ENCODE measurements at places on chromosomes 6 and 20. TPM values are rescaled to one million over a fixed set of nuclear protein-coding genes. Genes with fewer than 3 reads are reported as not detected.
A peak's percentile ranks its signal among the peaks of the same experiment; 100 is the strongest.

Gene GPR6
- 0.05 TPM for polyA plus RNA-seq

GRCh38 chr6:75502884-75503283, 9.3 kb upstream of the FILIP1 start:
- DNase-seq = no peak
- no peaks in the 10 kb centered on the region for H3K4me1 ChIP-seq
- no peaks in the 10 kb centered on the region for H3K27me3 ChIP-seq
- H3K27ac ChIP-seq = no peak overlapping the region
- H3K4me3 ChIP-seq = no peak overlapping the region

DNA sequence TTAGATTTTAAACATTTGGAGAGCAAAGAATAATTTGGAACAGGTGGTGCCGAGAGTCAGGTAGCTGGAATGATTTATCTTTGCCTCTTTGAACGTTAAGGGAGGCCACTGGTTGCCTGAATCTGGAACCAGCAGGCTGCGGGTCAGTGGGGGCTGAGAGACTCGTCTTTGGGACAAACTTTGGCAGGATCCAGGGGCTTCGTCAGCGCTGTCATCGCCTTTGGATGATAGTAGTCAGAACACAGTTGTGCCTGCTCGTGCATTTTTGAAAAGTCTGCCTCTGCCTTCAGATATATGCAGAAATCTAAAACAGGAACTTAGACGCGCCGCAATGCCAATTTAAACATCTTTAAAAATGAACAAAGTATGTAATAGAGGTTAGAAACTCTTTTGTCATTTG, 5.0 kb downstream of the EYA2 start:
- H3K4me3 ChIP-seq = peak overlapping the region; percentile 0
- H3K27me3 ChIP-seq = peaks cover 14% of the 10 kb centered on the region
- no peaks in the 10 kb centered on the region for H3K4me1 ChIP-seq
- no peak for DNase-seq
- peak overlapping the region; percentile 46 for H3K27ac ChIP-seq

GRCh38 chr6:11270030-11271027, 37.9 kb upstream of the NEDD9 start:
- no peak overlapping the region for H3K4me3 ChIP-seq
- H3K36me3 ChIP-seq = peaks cover 3% of the 10 kb centered on the region
- H3K27ac ChIP-seq = no peak overlapping the region
- no peak for DNase-seq
- H3K27me3 ChIP-seq = no peaks in the 10 kb centered on the region
- H3K4me1 ChIP-seq = peaks cover 9% of the 10 kb centered on the region

- H3K27ac ChIP-seq = no peak overlapping the region
- DNase-seq = no peak
- H3K36me3 ChIP-seq = no peaks in the 10 kb centered on the region
- H3K27me3 ChIP-seq = peaks cover 66% of the 10 kb centered on the region
- peaks cover 10% of the 10 kb centered on the region for H3K4me1 ChIP-seq
These were observed 6.4 kb upstream of the ZBTB46 start for GRCh38 chr20:63837479-63837878.

- H3K36me3 ChIP-seq = no peaks in the 10 kb centered on the region
- DNase-seq = no peak
- no peak overlapping the region for H3K4me3 ChIP-seq
- H3K4me1 ChIP-seq = no peaks in the 10 kb centered on the region
- H3K27me3 ChIP-seq = no peaks in the 10 kb centered on the region
- no peak overlapping the region for H3K27ac ChIP-seq
These were observed 1044.6 kb upstream of the GJE1 start for GRCh38 chr6:141088171-141088570.

DNA sequence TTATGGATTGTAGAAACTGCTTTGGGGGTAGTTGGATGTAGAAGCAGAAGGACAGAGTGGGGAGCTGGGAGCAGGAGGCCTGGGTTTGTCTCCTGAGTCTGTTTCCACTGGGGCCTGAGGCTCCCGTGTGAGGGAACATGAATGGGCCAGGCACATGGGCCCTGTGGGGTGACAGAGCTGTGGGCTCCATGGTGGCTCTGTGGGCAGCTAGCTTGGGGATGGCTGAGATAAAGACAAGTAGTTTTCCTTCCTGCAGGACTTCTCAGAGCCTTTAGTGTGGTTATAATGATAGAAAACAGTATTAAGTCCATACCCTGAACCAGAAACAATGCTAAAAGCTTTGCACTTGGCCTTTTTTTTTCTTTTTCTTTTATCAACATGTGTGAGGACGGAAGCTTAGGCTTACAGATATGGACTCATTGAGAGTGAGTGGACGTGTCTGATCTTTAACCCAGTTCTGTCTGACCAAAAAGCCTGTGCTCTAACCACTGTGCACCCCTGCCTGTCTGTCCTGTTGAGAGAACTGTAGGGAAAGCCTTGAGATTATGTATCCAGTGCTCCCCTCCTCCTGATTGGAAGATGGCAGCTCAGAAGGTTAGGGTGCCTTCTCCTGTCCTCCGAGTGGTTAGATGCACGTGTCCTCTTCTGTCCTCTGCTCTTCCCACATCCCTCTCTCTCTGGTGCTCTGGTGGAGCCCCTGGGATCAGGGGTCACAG, 98.3 kb downstream of the CDH26 start:
- no peak for DNase-seq
- peak overlapping the region; percentile 97 for H3K27ac ChIP-seq
- H3K4me1 ChIP-seq = peaks cover 40% of the 10 kb centered on the region
- H3K4me3 ChIP-seq = peak overlapping the region; percentile 40

DNA sequence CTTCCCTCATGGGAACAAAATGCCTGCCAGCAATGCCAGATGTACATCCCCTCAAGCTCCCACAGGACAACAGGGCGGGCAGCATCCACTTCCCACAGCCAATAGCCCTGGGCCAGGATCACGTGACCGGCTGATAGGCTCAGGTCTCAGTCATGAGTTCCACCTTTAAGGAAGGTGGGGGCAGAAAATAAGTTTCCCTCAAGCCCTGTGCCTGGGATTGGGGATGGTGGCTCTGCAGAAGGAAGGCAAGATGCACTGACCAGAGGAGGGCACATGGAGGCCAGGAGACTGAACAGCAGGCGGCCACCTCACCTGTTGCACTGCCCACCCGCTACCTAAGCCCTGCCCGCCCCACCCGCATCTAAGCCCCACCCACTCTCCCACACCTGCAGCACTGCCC, 149.1 kb downstream of the BMP7 start:
- H3K27ac ChIP-seq = no peak overlapping the region
- H3K36me3 ChIP-seq = no peaks in the 10 kb centered on the region
- no peaks in the 10 kb centered on the region for H3K4me1 ChIP-seq
- DNase-seq = no peak
- no peaks in the 10 kb centered on the region for H3K27me3 ChIP-seq

- no peak for DNase-seq
- H3K27me3 ChIP-seq = no peaks in the 10 kb centered on the region
- no peak overlapping the region for H3K4me3 ChIP-seq
These were observed 7.2 kb downstream of the CST7 start for GRCh38 chr20:24956001-24956841.

DNA sequence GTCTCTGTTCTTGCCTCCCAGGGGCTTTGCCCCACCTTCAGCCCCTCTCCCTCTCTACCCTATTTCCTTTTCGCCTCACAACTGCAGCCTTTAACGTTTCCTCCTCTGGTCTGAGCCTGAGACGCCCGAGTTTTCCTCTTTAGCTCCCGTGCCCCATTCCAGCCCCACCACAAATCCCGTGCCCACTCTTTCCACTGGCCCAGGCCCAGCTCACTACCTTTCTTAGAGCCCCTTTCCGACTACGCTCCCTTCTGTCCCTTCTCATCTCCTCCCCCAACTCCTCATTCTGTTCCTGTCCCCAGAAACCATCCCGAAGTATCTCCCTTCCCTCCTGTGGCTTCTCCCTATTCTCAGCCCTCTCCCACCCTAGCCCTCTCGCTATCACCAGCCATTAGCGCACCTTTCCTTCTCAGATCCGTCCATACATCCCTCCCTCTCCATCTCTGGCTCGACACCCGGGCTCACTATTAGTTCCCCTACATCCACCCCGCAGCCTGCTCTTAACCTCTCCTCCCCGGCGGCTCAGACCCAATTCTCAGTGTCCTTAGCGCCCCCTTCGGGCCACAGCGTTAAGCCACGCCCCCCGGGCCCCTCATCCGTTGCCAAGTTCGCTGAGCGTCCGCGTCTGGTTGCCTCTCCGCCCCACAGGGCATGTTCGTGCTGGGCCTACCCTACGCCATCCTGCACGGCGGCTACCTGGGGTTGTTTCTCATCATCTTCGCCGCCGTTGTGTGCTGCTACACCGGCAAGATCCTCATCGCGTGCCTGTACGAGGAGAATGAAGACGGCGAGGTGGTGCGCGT, 2.7 kb downstream of the SLC32A1 start:
- H3K27ac ChIP-seq = no peak overlapping the region
- H3K27me3 ChIP-seq = peaks cover 100% of the 10 kb centered on the region
- peak overlapping the region; percentile 15 for H3K4me3 ChIP-seq
- H3K4me1 ChIP-seq = peaks cover 53% of the 10 kb centered on the region

DNA sequence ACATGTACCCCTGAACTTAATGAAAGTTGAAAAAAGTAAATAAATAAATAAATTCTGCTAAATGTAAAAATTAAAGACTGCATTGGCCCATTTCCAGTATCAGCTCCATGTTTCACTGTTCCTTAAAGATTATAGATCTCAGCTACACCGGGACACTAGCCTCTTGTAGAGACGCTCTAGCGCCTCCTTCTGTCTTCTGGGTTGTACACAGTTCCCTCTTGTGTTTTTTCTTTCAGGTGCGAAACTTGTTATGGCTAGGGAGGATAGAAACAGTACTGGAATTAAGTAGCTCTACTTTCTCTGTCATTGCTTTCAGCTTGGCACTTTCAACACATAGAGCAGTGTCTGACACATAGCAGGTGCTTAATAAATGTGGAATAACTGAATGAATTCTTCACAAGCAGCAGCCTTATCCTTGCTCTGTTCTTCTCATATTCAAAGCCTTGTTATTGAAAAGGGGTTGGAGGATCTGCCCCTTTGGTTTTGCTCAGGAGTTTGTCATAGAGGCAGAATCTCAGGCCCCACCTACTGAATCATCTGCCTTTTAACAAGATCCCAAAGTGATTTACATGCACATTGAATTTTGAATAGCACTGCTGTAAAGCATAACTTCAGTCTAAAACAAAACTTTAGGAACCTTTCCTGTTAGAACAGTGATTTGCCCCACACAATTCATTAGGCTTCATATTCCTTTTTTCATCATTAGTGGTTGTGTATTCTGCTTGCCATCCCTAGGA, 92.3 kb downstream of the FIG4 start:
- H3K27ac ChIP-seq = no peak overlapping the region

DNA sequence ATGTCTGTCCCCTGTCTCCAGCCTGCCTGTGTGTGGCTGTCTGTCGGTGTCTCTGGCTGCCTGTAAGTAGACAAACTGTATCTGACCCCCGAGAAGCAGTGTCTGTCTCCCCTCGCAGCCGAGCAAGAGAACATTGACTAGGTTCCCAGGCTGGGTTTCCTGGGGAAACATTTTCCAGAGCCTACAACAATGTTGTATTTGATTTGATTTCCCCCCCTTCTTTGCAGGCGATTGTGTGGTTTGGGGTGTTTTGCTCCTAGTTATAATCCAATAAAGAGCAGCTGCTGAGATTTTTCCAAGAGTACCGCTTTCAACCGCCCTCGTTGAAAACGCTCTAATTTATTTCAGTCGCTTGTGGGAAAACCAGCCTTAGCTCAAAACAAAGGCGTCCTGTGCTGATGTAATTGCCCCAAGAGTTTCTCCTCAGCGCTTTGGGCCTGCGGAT, 92.6 kb downstream of the CDC5L start:
- H3K4me1 ChIP-seq = peaks cover 2% of the 10 kb centered on the region
- no peak overlapping the region for H3K4me3 ChIP-seq
- H3K27ac ChIP-seq = no peak overlapping the region
- no peak for DNase-seq
- no peaks in the 10 kb centered on the region for H3K36me3 ChIP-seq
- H3K27me3 ChIP-seq = no peaks in the 10 kb centered on the region

DNA sequence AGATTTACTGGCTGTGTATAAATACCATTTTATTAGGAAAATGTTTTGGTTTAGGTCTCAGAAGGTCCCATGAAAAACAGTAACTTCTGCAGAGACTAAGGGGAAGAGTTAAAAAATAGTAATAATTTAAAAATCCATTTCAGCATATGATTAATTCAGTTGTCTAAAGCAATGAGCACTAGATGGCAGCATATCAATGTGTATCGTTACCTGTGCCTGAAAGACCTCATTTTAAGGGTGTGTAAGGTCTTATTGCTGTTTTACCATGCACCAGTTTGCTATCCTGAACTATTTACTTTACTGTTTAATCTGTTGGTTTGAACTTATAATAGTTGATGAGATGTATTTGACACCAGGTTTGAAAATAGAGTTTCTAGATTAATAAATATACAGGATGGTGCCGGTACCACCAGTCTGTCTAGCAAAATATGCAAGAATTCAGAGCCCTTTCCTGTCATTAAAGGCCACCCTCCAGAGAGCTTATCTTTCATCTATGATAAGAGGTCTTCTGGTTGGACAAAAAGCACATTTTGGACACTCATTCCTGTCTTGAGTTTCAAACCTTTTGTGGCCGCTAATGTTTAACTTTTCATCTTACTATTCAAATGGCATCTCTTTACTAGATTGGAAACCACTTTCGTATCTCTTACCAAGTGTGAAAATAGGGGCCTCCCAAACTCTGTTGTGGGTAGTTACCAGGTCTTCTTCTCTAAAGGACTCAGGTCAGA, 8.9 kb upstream of the AHI1 start:
- no peak overlapping the region for H3K4me3 ChIP-seq
- H3K36me3 ChIP-seq = no peaks in the 10 kb centered on the region
- H3K4me1 ChIP-seq = no peaks in the 10 kb centered on the region
- H3K27ac ChIP-seq = no peak overlapping the region

GRCh38 chr20:33852626-33853506, 41.7 kb downstream of the CHMP4B start:
- no peak for DNase-seq
- H3K27me3 ChIP-seq = no peaks in the 10 kb centered on the region
- H3K27ac ChIP-seq = peak overlapping the region; percentile 96
- peaks cover 69% of the 10 kb centered on the region for H3K4me1 ChIP-seq
- H3K36me3 ChIP-seq = peaks cover 86% of the 10 kb centered on the region
- H3K4me3 ChIP-seq = no peak overlapping the region

DNA sequence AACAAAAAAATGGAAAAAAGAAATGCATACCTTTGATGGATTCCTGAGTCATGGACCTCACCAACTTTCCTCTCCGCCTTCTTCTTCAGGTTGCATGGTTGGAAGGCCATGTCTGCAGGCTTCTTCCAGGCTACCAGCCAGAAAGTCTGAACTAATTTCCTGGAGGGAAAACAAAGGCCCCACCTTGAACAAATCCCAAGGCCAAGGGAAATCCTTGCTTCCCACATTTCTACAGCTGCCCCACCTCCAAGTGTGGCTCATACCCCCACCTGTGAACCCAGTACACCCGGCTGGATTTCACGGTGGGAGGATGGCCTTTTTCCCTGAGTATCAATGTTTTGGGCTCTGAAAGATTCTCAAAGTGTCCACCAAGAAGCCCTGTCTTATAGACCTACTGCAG, 22.4 kb downstream of the IL17A start:
- no peaks in the 10 kb centered on the region for H3K27me3 ChIP-seq
- H3K4me1 ChIP-seq = no peaks in the 10 kb centered on the region
- no peak overlapping the region for H3K27ac ChIP-seq
- no peak overlapping the region for H3K4me3 ChIP-seq

Gene LAMA4
- 3.0 TPM for polyA plus RNA-seq

GRCh38 chr6:47700053-47700452, 1.7 kb downstream of the ADGRF4 start:
- H3K27me3 ChIP-seq = no peaks in the 10 kb centered on the region
- no peaks in the 10 kb centered on the region for H3K36me3 ChIP-seq
- H3K4me1 ChIP-seq = no peaks in the 10 kb centered on the region

Gene PPIL6
- polyA plus RNA-seq = 1.4 TPM

GRCh38 chr20:19673575-19673974, 84.5 kb upstream of the RIN2 start:
- DNase-seq = no peak
- no peak overlapping the region for H3K27ac ChIP-seq
- no peaks in the 10 kb centered on the region for H3K4me1 ChIP-seq
- H3K4me3 ChIP-seq = no peak overlapping the region
- H3K36me3 ChIP-seq = no peaks in the 10 kb centered on the region
